ENCODE measurements at places on chromosomes 2 and 18.

- DNase-seq, result no peak
These were observed 3.0 kb upstream of the SIX3 start for GRCh38 chr2:44938287-44939105.

DNA sequence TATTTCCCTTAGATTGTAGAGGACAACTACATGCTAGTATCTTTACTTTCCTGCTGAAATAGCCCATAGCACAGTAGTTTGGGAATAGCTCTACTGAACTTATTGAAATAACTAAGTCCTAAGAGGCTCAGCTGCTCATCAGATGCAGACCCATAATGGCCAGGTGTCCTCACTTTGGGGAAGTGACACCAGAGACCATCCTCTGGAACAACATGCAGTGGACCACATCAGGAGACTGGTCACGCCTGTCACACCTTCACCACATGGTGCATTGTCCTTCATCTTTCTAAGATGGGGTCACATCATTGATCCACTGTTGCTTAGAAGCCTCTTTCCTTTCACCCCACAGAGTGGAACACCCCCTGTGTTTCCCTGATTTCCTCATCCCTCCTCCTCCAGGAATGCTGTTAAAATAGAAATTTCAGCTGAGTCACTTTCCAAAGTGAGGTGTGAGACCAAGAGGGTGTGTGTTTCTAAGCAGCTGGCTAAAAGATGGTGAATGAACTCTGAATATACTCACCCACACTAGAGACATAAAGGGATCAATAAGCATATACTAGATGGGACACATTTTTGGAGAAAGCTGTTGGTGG lies 215.2 kb upstream of the LRRTM1 start:
- no peak for DNase-seq

GRCh38 chr2:85413592-85414420 lies 3.6 kb upstream of the CAPG start:
- DNase-seq, result no peak

DNA sequence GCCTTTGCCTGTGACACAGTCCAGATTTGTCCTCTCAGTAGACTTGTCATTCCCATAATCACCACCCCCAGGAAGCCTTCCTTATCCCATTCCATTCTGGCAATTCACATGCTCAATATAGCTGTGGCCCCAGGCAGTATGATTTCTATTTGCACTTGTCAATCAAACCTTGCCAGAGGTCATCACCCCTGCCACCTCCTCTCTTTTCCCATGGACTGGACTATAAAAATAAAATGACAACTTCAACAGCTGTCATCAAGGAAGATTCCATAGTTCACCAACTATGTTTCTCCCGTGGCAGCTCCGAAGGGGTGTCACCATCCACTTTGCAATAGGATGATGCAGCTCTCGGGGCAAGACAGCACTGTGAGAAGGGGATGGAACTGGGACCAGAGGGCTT lies 255.7 kb downstream of the CELF4 start:
- no peak for DNase-seq

- no peak for DNase-seq
These were observed 362.6 kb upstream of the SMIM21 start for GRCh38 chr18:75790111-75790510.

DNA sequence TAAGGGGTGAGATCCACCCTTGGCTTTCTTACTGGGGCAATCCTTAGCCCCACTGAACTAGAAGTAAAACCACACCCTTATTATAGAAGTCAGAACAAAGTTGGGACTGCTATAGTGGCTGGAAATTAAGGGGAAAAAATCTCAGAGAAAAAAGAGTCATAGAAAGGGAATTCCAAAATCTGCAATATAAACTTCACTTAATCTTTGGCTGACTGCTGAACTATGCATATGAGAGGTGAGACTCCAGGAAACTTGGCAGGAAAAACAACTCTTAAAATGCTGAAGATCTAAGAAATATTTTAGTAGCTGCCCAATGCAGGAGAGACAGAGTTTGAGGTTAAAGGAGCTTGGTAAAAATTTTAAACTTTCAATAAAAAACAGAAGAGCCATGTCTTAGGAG lies 201.8 kb upstream of the FN1 start:
- DNase-seq, result no peak

DNA sequence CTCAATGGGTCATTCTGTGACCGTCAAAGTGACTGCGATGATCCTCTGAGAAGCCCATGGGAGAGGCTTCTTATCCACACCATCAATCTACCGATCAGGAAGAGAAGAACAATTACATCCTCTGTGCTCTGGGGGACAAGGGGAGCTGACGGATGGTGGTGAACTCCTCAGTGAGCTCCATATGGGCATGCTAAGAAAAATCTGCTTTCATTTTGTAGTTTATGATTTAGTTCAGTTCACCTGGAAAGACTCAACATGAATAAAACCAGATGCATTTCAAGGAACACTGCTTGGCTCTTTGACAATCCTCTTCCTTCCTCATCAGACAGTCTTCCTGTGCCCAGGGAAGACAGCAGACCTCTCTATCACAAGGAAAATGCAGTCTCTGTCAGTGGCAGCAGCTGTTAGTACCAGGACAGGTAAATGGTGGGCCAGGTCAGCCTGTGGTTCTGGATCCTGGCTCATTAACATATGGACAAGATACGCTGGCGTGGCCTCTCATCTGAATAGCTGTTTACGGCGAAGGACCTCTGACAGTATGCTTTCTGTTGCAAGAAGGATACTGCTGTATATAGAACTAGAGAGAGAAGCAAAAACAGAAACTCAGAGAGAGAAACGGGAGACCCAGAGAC lies 176.9 kb downstream of the BCL2 start:
- DNase-seq, result no peak

DNA sequence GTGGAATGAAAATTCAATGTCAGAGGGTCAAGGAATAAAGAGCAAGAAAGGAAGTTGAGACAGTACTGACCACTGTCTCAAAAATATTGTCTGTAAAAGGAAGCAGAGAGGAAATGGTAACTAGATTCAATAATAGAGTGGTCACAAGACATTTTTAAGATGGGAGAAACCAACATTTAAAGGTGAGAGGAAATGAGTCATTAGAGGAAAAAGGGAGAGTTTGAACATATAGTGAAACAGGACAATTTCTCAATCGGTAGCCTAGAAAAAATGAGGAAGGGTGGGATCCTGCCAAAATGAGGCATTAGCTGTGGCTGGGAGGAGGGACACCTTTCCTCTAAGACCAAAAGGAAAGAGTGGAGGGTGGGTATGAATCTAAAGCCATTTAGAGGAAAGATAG lies 288.5 kb downstream of the SP3 start:
- DNase-seq, result no peak

- no peak for DNase-seq
These were observed 36.8 kb upstream of the NCOA1 start for GRCh38 chr2:24454294-24454693.

DNA sequence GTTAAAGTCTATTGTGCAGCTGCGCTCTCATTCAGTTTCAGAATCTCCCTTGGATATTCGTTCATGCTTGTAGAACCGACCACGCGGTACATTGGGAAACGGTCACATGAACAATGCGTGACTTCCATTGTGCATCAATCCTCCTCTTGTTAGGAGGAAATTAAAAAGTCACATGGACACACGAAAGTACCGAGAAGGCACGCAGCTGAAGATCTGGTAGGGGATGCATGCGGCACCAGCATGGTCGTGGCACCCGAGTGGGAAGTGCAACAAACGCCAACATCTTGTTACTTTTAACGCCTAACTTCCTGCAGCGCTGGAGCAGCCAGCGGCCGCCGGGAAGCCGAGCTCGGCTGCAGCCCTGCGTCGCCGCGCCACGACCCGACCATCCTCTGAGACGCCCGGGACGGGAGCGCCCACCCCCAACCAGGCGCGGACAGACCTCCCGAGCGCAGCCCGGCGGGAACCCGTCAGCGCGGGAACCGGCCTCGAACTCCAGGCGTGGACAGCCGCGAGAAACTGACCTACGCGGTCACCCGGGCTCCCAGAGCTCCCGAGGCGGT lies 412 bp downstream of the OSBPL1A start:
- DNase-seq, result peak; percentile 54

GRCh38 chr2:39435234-39435633 lies 1.9 kb downstream of the MAP4K3 start:
- no peak for DNase-seq

DNA sequence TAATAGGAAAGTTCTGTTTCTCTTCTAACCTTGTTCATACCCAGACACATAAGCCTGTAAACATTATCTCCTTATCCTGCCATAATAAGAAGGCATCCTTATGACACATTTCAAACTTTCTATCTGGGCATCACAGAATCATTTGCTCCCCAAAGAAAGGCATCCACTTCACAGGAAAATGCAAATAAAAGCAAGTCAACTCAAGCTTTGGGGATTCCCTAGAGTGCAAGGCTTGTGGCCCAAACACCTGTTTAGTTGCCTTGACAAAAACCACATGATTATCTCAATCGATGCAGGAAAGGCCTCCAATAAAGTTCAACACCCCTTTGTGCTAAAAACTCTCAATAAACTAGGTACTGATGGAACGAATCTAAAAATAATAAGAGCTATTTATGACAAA lies 195.7 kb upstream of the GALNT5 start:
- no peak for DNase-seq

GRCh38 chr18:8972116-8972515 lies 130.4 kb upstream of the NDUFV2 start:
- no peak for DNase-seq

- no peak for DNase-seq
These were observed 32.7 kb downstream of the QPCT start for GRCh38 chr2:37377187-37377532.

DNA sequence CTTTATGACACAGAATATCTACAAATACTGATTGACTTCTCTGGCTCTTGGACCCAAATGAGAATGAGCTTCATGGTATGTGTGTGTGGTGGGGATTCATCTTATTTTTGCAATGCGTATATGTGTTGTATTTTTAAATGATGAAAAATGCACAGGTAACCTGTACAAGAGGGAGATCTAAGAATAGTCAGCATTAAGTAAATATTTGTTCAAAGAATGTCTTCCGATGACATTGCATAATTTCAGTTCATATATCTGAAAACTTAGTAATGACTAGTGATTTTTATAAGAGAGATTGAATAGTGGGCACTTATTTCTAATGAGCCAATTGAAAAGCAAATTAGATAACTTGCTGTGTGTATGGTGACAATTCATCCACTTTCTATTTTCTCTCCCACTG lies 66.4 kb downstream of the EML6 start:
- no peak for DNase-seq

GRCh38 chr2:68726608-68727367 lies 7.8 kb upstream of the ARHGAP25 start:
- no peak for DNase-seq

GRCh38 chr18:48099481-48100164 lies 169.2 kb upstream of the SMAD2 start:
- no peak for DNase-seq

GRCh38 chr2:55595536-55595935 lies 21.9 kb downstream of the PPP4R3B start:
- DNase-seq, result no peak

GRCh38 chr2:152715854-152716428 lies 1.3 kb downstream of the PRPF40A start:
- peak; percentile 14 for DNase-seq

DNA sequence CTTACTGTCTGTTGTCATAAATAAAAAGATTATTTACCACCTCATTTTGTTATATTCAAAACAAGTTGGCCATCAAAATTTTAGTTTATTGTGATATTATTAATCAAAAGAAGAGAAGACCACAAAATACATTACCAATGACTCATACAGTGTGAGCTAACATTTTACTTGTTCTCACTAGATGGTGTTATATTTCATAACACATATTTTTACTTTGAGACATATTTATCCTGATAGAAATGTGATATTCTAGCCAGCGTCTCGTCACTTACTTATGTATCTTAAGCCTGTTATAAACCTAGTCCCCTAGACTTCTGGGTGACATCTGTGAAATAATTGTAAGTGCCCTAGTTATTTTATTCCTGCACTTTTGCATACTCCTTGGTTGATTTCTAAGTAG lies 263.2 kb downstream of the CDH7 start:
- no peak for DNase-seq

DNA sequence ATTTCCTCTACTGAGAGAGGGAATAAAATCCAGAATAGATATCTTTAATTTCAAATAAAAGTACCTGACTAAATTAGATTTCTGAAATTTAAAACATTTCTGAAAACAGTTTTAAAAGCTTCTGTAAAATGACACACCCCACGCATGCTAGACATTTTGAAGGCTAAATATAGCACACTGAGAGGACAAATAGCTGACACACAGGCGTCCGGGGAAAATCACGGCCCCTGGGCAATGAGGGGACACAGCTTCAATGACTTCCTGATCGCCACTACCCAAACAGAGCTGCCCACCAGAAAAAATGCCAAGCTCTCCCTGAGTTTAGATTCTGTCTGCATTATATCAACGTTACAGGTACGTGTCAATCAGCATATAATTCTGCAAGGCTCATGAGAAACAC lies 10.9 kb downstream of the TBC1D8 start:
- no peak for DNase-seq

DNA sequence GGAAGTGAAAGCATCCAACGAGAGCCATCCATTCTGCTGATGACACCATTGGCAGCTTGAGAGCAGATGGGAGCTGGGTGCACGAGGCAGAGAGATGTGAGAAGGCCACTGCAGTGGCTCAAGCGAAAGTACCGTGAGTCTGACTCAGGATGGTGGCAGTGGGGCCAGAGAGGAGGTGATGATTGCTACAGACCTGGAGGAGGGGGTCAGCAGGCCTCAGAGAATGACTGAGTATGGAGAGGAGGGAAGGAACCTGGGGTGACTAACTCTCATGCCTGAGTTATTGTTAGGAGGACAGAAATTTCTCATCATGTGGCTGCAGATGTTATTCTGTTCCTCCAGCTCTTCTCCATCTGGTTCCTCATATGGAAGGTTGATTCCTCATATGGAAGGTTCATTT lies 8.8 kb upstream of the ZBTB7C start:
- DNase-seq, result no peak

- DNase-seq, result no peak
These were observed 78.4 kb downstream of the CCDC93 start for GRCh38 chr2:117935456-117935855.

DNA sequence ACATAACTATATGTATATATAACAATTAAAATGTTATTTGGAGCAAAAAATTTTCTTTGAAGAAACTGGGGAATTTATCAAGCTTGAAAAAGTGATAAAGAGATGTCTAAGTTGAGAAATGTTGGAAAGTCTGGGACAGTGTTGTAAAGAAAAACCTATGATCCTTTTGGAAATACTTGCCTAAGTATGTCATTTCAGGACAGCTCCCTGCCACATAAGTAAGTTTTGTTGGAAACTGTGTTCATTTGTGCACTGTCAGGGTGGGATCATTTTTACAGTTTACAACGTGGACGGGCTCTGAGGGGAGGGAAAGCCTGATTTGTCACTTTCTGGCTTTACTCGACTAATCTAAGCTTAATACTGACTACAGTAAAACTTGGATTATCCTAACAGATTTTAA lies 10.4 kb upstream of the COL3A1 start:
- no peak for DNase-seq
